Activated CD4-positive, alpha-beta T cell treated with anti-CD3 and anti-CD28 coated beads for 24 hours (primary cell): ENCODE measurements at places on chromosomes 6 and 20.

DNA sequence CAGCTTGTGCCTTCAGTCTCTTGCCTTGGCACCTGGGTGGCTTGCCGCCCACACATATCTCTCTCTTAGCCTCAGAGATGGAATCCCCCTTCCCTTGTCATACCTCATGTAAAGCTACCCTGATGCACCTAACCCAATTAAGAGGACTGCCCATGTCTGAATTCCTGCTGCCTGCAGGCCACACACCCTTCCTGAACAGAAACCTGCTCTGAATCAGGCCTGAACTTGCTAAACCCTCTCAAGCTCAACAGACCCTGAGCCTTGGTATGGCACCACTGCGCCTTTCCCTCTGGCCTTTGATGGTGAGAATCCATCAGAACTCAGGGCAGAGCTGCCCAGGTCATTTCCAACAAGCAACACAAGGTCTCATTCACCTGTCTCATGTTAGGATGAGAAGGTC, 5.2 kb downstream of the RAET1G start:
- DNase-seq = no peak

GRCh38 chr6:75041381-75041780, 164.5 kb downstream of the COL12A1 start:
- no peak for DNase-seq

- DNase-seq = no peak
Observed at GRCh38 chr6:70381417-70381782, 31.9 kb upstream of the FAM135A start.

DNA sequence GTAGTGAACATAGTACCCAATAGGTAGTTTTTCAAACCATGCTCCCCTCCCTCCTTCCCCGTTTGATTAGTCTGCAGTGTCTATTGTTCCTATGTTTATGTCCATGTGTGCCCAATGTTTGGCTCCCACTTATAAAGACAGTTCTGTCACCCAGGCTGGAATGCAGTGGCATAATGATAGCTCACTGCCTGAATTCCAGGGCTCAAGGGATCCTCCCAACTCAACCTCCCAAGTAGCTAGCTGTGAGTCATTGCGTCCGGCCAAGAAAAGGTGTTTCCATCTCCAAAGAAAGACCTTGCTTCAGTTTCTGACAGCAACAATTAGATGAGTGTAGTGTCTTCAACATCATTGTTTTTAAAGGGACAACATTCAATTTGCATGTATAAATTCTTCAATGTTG, 131.1 kb upstream of the CEP162 start:
- no peak for DNase-seq

DNA sequence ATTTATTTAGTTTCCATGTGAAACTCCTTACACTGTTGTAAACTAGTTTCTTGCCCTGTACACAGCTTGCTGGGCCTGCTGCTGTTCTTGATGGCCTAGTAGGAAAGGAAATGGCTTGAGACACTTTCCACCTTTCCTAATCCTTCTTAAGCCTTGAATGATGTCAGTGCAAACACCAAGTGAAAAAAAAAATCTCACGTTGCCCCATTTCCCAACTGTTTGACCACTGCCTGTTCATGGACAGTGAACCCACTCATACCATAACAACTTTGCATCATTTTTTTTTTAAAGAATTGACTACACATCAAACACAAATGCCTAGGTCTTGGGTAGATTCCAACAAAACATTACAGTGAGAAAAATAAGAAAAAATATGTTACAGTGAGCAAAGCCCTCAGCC, 653.6 kb upstream of the FLRT3 start:
- DNase-seq = no peak

GRCh38 chr6:157724960-157725741, 97.9 kb upstream of the SNX9 start:
- no peak for DNase-seq

DNA sequence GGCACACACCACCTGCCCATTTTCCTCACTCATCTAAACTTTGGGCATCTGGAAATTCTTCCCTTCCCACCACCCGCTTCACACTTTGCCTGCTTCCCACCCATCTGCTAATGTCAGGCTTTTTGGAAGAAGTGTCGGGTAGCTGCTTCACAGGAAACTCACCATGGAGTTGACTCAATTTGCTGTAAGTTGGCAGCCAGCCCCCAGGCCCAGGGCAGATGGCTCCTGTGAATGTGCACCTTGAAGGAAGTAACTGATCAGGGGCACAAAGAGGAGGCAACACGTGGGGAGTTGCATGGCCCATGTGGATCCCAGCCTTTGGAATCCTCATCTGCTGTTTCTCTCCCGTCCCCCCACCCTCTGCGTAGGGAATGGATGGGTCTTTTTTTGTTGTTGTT, 87.3 kb downstream of the PPP1R14C start:
- DNase-seq = no peak

GRCh38 chr6:17336425-17336824, 55.3 kb downstream of the RBM24 start:
- no peak for DNase-seq

DNA sequence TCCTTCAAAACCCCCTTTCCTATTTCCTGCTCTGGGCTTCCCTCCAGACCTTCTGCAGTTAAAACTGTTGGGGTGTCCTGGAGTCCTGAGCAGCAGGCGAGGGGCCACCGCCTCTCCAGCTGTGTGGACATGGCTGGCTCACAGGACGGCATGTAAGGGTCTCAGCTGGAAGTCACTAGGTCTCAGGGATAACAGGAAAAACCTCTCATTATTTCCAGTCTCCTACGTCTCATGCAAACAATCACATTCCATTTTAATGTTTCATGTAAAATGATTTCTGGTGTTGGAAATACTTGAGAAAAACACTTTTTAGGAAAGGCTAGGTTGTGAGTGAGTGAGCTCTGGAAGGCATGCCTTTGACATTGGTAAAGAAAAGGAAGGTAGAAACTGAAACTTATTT, 158.7 kb downstream of the SCML4 start:
- DNase-seq = no peak

DNA sequence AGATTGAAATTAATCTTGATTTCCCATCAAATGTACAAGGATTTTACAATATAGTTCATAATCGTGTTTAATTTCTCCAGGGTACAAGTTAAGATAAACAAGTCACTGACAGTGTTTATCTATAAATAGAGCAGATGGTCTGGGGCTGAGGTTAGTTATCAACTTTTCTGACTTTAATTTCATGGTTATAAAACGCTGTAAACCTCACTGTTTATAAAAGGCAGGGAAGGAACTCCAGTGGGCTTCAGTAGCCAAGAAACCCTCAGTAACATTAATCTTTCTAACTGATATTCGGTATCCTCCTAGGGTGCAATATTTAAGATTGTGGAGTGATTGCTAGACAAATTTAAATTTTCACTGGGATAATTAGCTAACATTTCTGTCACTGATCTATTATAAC, 68.6 kb downstream of the GFRAL start:
- DNase-seq = no peak

DNA sequence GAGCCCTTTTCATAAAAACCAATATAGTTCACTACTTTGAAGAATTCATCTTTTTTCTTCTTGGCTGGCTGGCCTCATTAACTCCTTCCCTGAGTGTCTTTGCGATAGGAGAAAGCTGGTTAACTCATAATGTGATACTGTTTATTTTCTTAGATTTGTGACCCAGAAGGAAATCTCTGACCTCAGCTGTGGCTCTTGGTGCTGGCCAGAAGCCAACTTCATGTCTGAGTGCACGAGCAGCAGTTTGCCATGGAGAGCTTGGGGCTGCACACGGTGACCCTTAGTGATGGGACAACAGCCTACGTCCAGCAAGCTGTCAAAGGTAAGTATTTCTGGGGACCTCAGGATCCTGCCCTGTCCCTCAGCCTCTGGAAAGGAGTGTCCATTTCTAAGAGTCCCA, 16.7 kb upstream of the DEF6 start:
- DNase-seq = no peak

DNA sequence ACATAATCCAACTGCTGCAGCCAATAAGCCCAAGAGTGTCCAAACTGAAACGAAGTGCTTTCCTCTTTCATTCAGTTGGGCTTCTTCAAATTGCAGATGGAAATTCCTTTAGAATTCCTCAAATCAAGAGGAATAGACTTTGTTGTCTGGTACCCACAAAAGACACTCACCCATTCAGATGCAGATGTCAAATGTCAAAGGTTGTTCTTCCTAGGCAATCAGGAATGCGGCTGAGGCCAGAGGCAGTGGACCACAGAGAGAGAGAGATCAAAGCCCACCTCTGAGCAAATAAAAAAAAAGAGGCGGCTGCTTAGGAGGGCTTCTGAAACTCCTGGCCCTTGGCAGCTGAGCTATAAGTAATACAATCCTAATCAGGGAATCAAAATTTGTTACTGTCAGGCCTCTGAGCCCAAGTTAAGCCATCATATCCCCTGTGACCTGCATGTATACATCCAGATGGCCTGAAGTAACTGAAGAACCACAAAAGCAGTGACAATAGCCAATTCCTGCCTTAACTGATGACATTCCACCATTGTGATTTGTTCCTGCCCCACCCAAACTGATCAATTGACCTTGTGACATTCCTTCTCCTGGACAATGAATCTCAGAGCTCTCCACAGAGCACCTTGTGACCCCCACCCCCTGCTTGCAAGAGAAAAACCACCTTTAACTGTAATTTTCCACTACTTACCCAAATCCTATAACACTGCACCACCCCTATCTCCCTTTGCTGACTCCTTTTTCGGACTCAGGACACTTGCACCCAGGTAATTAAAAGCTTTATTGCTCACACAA, 303.0 kb upstream of the GJE1 start:
- no peak for DNase-seq

GRCh38 chr6:134590449-134590848, 272.5 kb upstream of the SGK1 start:
- no peak for DNase-seq

DNA sequence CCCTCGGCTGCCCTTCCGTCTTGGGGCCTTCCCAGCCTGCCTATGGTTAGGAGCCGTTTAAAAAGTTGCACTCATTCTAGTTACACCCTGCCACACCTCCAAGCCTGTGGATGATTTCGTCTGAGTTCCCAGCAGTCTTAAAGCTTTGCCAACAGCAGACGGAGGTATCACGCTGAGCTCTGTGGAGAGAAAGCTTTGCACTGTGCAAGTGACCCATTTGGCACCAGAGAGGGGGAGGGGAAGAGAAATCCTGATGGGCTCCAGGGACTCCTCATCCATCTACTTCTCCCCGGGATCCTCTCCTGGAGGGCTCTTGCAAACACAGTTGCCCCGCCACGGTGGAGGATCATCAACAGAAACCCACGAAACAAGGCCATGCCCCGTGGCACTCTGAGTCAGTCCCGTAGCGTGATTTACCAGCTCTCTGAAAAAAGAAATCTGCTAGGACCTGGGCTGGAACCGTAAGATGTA, 98.8 kb upstream of the CITED2 start:
- DNase-seq = no peak

GRCh38 chr6:9482030-9482738, 932.7 kb downstream of the TFAP2A start:
- DNase-seq = no peak

DNA sequence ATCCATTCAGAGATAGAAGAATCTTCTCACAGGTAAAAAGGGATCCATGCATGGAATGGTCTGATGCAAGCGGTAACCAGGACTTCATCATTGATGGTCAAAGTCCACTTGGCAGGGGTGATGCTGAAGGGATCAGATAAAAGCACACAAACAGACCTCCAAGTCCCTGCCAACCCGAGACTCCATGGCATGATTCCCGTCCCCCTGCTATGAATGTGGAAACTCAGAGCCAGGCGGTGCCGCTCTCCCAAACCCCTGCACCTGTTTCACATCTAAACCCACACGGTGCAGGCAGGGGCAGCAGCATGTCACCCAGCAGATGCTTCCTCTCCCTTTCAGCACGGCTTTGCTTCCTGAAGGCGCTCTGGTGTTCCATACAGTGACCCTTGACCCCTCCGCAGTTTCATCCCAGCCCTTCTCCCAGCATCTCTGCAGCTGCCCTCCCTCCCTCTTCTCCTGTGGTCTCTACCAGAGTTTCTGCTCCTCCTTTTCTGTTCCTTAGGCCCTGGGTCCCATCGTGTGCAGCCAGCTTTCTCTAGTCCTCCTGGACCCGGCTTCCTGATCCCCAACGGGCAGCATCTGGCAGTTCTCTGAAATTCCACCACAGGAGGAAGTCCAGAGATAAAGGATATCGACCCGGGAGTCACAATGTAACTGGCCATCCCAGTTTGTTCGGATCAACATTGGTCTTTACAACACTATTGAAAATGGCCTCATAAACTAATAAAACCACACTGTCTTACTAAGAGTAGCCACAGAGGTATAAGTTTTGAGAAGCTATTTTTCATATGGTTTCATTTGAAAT, 235.0 kb downstream of the TTLL2 start:
- no peak for DNase-seq

GRCh38 chr6:33167374-33168283, 24.6 kb downstream of the COL11A2 start:
- no peak for DNase-seq

DNA sequence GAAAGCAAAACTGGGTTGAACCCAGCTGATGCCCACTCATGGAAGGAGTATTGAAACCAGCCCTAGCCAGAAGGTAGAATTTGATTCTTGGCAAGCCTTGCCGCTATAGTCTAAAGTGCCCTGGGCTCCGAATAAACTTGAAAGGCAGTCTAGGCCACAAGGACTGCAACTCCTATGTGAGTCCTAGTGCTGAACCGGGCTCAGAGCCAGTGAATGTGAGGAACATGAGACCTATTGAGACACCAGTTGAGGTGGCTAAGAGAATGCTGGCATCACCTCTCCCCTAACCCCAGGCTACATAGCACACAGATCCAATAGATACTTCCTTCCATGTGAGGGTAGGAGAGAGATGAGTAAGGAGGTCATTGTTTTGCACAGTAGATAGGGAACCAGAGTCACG, 3.5 kb upstream of the DEFB110 start:
- DNase-seq = no peak

GRCh38 chr6:81950877-81951276, 198.4 kb upstream of the TENT5A start:
- no peak for DNase-seq

DNA sequence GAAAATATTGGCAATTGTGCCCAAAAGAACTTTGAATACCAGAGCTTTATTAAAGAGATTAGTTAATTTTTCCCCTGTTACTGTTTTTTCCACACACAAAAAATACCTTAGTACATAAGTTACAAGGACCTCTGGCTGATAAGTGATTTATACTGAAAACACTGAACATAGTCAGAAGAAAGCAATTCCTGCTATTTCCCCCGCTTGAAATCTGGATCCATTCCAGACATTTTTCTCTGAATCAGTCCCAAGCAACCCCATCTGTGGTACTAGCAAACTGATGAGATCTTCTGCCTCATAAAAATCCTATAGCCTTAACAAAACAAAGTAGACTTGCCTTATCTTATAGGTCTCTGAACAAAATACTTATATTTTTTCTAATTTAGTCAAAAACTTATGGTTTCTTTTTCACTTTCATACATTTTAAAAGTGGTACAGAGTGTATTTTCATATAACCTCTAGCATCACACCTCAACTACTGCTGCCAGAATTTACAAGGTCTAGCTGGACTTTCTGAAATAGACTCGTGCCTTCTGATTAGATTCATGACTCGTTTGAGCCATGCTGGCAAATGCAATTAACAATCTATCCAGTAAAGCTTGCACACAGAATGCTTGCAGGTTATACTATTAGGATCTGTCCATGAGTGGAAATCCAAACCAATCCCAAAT, 111.9 kb downstream of the TBX18 start:
- no peak for DNase-seq
